NCI-H1436 treated with DMSO at 0.1 percent for 48 hours (cell line): ENCODE measurements at places on chromosomes 1 and 21.

DNA sequence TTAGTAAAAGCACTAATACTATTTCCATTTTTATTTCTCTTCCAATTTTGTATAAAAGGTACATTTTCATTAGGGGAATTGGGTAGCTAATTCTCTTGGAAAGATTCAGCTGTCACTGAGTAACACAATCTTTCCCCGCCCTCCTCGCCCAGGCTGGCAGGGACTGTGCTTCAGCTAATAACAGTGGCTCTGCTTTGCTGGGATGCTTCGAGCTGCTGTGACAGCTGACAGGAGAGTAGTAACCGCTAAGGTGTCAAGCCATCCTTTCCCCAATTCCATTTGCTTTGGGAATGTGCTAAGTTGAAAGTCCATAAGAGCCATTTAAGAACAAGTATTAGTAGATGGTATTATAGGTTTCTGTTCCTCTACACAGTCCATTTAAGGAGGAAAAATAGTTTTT is 106.7 kb upstream of the NRIP1 start:
- no peak for DNase-seq

GRCh38 chr1:214292322-214292721 is 11.4 kb downstream of the SMYD2 start:
- no peak for DNase-seq

DNA sequence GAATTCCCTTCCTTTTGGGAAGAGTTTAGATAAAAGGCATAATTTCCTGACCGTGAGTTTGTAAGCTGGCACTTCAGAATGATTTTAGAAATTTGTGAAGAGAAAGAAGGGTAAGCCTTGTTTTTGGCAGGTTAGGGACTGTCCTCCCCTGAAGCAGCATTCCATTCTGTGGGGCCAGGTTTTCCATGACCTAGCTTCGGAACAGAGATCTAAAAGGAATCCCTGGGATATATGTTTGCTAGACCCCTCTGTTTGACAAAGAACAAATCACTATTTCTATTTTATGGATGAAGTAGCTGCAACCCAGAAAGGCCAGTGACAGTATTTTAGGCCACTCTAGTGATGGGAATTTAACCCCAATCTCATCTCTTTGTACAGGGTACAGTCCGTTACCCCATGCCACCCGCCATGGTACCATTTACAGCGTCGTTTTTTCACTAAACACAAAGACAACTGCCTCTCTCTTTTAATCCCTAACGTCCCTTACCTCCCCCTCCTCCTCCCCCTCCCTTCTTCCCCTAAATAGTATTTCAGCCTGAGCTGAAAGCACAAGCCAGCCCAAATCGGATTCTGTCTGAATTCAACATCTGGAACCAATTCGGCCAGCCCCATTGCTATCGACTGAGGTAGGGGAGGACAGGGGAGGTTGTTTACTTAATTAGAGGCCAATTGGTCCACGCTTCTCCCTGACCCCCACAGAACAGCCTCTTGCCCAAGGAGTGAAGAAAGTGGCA is 23.4 kb upstream of the IKBKE start:
- DNase-seq, result no peak

- DNase-seq, result no peak
These were observed 78.2 kb upstream of the RALGPS2 start for GRCh38 chr1:178646821-178647220.

DNA sequence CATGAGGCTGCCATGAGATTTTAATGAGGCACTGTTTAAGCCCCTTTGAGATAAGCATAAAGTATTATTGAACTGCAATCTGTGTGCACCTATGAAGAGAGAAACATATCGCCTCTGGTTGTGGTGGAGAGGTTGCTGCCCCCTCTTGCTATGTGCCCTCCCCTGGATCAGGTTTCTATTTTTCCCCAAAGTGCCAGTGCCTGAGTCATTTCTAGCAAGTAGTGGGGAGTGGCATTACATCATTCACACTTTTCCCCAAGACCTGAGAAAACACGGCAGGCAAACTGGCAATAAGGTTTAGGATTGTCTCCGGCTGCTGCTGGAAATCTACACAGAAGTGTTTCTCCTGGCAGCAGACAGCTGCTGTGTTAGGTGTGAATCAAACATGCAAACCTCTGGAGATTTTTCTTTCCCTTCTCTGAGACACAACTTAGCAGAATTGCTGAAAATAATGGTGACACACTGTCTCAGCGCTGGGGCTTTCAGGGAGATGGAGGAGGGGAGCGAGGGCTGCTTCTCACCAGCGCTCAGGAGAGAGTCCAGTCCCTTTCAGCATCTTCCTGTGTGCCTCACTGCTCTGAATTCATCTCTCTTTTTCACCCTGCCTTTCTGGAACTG is 13.7 kb upstream of the RGS16 start:
- DNase-seq, result no peak

DNA sequence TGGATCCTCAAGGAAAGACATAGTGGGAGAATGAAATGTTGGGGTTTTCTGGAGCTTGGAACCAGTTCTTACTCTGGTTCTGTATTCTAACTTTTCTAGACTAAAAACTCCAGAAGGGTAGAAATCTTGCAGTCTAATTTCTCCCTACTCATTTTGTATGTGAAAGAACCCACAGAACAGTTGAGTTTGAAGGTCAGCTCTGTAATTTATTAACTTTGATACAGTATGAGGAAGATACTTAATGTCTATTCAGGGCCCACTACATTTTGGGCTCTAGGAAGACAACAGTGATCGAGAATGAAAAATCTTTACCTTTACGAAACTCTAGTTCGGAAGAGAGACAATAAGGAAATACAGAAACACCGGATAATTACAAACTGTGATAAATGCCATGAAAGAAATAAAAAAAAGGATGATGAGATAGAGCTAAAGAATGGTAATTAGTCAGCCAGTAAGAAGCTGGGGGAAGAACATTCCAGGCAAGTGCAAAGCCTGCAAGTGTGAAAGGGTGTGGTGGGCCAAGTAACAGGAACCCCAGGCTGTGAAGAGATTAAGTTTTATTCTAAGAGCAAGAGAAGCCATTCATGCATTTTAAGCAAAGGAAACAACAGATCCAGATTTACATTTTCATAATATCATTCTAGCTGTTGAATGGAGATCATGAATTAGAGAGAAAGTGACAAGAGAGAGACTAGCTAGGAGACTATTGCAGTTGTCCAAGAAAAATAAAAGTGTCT is 159.9 kb upstream of the HMCN1 start:
- DNase-seq, result no peak

- DNase-seq, result no peak
These were observed 29.2 kb downstream of the EYA3 start for GRCh38 chr1:28058971-28059878.

DNA sequence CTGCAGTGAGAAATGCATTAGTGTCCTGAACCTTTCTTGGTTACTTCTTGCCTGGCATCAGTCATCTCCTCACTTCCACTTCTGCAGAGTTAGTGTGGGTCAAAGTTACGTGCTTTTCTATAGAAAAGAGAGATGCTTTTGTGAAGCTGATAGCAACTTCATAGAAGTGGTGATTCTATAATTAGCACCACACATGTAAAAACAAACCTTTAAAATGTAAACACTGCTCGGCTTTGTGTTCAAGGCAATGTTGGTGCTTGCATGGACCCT is 57.3 kb downstream of the MRPS6 start:
- DNase-seq, result no peak

DNA sequence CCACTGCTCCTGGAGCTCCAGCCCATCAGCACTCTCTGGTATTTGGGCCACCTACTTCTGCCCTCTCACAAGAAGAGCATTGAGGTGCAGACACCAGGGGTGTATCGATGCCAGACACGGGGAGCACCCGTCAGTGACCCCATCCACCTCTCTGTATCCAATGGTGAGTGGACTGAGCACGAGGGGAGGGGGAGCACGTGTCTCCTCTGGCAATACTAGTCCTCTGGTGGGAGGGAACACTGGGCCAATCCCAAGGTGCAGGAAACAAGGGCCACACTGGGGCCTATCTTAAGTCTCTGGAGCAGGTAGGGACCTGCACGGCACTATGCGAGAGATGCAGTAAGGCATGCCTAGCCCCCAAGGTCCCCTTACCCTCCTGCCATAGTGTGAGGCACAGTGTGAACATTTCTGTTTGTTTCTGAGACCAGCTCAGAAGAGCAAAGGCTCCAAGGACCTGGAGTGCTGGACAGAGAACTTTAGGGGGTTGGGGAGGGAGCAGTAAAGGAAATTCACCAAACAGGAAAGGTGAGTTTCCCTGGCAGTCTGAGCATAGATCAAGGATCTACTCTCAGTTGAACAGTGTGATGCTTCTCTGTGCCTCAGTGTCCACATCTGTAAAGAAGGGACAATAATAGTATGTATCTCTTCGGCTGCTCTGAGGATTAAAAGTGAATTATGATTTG is 2.3 kb downstream of the FCRLB start:
- DNase-seq, result no peak

DNA sequence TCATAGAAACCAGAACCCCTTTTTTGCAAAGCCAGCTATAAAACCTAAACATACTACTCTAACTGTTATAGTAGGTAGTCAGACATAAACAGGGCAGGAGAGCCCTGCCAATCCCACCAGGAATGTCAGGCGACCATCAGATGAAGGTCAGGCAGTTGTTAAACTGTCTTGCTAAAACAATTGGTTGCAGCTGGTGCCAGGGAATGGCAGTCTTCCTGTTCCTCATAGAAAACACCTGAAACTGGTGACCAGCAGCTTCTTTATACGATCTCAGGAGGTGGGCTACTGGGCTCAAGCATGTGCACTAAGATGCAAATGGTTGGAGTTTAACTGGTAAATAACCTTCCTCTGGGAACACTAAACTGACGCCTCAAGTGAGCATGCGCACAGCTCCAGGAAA is 224.1 kb downstream of the COL11A1 start:
- no peak for DNase-seq

DNA sequence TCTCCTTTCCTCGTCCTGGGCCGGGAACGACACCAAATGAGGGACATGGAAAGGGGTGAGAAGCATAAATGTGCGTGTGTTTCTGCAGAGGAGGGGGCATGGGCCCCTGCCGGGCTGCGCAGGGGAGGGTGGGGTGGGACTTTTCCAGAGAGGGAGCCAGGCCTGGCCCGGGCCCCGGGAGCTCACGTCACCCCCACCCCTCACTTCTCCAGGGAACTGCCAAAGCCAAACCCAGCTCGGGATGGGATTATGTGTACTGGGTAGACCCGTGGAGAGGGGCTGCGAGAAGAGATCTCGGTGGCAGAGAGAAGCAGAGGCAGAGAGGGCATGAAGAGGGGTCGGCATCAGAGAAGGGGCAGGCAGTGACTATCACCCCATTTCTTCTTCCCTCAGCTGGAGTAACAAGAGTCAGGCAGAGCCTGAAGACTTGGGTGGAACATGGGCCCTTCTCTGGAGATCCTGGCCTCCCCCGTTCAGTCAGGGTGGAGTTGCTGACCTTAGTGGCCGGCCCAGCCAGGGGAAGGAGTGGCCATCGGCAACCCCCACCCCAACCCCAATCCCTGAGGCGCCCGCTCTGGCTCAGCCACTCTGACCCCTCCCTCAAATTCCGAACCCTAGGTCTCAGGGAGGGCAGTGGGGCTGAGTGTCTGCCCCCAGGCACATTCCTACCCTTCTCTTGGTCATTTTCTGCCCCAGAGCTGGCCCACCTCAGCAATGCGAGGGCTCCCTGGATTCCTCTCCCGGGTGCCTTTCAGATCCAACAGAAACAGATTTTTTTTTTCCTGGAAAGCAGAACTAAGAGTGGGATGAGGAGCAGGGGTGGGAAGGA is 1.2 kb downstream of the ADAMTSL4 start:
- DNase-seq, result no peak

DNA sequence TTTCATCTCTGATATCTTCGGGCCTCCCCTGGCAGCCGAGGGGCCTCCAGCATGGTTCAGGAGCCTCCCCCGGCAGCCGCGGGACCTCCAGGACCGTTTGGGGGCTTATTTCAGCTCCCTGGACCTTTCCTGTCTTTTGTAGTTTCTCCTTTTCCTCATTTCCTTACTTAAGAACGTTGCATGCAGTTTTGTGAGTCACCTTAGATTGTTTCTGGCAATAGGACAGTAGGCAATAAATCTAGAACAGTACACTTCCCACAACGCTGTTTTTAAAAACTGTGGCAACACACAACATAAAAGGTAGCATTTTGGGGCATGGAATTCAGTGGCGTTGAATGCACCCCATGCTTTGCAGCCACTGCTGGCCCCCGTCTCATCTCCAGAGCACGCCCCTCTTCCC is 24.4 kb downstream of the FAAP20 start:
- no peak for DNase-seq

- no peak for DNase-seq
These were observed 4.2 kb upstream of the ECE1 start for GRCh38 chr1:21294266-21294989.

GRCh38 chr21:41761211-41761933 is 5.5 kb downstream of the RIPK4 start:
- no peak for DNase-seq

DNA sequence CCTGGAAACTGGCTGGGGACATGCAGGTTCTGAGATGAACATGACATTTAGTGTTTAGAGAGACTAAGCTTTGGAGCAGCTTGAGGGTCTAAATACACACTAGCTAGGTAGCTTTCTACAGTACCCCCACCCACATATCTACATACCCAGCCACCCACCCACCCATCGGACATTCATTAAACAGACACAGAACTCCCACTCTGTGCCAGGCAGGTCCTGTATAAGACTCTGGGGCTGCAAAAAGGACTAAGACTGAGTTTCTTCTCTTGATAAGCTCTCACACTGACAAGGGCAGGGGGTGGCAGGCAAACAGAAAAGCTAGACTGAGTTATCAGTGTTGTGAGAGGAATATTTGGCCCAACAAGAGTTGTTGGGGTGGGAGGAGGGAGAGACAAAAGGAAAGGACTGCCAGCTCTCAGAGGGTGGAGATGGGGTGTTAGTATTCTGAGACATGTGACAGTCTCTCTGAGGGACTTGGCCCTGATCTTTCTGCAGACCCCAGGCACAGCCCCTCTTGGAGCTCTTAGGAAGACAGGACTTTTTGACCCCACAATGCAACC is 6.8 kb downstream of the MAP7D1 start:
- DNase-seq, result no peak

GRCh38 chr1:109114342-109114674 is 393 bp downstream of the ELAPOR1 start:
- no peak for DNase-seq

- DNase-seq, result no peak
These were observed 113.7 kb downstream of the RUNX1 start for GRCh38 chr21:34935452-34935851.

GRCh38 chr1:203586496-203587081 is 40.0 kb upstream of the ATP2B4 start:
- no peak for DNase-seq

DNA sequence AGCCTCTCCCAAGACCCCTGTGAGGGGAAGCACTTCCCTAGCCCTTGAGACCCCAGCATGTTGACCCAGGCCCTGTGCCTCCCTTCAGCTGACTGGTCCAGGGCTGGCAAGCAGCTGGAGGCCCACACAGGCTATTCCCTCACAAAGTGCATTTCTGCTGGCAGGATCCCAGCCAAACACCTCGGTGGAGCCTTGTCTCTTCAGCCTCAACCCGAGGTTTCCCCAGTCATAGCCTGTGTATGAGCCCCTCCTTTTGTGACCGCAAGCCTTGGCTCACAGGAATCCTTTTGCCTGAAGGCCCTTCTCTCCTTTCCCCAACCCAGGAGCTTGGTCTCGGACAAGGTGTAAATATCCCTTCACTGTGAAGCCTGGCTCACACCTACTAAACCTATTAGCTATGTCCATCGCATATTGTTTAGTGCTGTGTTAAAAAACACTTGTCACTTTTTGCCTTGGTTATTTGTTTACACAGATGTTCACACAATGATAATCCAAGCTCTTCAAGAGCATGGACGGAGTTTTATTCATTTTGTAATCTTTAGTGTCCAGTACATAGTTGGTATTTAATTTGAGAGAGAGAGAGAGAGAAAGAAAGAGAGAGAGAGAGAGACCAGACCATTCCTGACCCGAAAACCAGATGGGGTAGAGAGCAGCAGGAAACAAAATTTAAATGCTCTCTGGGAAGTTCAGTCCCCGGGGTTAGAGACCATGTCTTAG is 8.5 kb upstream of the CD247 start:
- no peak for DNase-seq

GRCh38 chr21:33750017-33750416 is 107.7 kb downstream of the ITSN1 start:
- DNase-seq, result no peak
